ENCODE measurements at places on chromosomes 5 and 9.

DNA sequence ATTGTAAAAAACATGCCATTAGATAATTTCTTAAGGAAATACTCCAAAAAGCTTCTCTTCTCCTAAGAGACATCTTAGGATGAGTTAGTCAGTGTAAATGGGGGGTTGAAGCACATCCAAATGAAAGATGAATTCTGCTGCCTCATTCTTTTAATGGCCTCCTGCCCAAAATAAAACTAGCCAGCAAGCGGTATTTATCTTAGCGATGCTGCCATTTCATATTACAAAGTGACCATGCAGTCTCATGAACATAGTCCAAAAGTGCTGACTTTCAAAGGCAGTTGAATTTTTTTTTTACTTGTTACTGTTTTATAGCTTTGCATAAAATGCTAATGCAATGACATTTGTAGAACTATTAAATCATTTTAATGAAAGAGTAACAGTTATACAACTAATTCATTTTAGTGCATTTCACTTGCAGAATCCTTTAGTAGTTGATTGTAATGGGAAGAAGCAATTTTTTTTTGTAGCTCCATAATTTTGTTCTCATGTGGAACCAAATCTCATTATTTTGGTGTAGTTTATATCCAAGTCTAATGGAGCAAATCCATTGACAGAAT, 151.5 kb downstream of the CAVIN4 start:
- no peak for DNase-seq

GRCh38 chr9:128118472-128118857, 9.1 kb downstream of the PTGES2 start:
- no peak for DNase-seq

- no peak for DNase-seq
These were observed 2.3 kb downstream of the ALAD start for GRCh38 chr9:113398796-113399195.

DNA sequence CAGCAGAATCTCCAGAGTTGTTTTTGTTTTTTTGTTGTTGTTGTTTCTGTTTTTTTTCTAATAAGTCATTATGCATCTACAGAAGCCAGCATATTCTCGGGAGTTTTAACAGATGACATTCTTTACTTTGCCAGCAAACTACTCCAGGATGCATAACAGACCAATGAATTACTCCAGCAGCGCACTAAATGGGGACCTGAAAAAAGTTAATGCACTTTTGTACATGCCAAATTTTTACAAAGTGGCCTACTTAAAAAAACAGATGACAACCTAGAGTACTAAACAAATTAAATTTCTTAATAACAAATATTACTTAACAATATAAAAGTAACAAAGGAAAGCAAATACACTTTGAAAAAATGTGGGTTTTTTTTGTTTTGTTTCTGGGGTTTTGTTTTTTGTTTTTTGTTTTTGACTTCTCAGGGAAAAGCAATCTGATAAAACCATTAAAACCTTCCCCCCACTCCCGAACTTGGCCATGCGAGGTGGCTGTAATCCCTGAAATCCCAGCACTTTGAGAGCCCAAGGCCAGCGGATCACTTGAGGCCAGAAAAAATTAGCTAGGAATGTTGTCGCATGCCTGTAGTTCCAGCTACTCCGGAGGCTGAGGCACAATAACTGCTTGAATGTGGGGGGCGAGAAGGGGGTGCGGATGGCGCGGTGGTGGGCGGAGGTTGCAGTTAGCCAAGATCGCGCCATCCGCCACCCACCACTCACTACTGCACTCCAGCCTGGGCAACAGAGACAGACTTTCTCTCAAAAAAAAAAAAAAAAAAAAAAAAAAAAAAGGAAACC, 352.4 kb downstream of the CETN3 start:
- no peak for DNase-seq

- no peak for DNase-seq
These were observed 62.4 kb upstream of the RETREG1 start for GRCh38 chr5:16679190-16679589.

DNA sequence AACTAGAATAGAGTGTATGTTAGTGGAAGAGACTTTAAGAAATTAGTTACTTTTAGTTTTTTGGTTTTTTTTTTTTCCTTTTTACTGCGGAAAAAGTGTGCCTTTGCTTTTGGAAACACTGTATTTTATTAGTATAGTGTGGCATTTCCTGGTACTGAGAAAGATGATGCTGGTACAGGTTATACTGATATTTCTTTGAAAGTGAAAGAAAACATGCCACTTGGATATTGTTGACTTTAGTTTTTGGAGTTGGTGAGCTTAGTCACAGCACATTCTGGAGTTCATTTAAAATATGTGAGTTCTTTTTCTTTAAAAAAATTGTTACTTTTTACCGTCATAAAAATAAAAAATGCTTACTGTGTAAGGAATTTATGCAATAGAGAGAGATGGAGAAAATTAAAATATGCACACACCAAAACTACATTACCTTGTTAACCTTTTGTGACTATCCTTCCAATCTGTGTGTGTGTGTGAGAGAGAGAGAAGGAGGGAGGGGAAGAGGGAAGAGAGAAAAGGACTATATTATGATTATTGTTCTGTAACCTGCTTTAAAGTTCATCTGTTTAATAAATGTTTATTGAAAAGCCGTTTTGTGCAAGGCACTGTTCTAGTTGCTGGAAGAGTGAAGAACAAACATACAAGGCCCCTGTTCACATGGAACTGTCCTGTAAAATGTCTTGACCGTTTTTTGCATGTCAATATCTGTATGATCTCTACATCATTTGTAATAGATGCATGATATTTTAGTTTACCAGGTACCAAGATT, 1.9 kb downstream of the UGCG start:
- no peak for DNase-seq

- DNase-seq = no peak
These were observed 30.9 kb downstream of the CEMIP2 start for GRCh38 chr9:71737455-71737854.

GRCh38 chr5:88979726-88980125, 96.7 kb upstream of the MEF2C start:
- DNase-seq = no peak

GRCh38 chr5:9265441-9266287, 280.2 kb downstream of the SEMA5A start:
- DNase-seq = no peak

DNA sequence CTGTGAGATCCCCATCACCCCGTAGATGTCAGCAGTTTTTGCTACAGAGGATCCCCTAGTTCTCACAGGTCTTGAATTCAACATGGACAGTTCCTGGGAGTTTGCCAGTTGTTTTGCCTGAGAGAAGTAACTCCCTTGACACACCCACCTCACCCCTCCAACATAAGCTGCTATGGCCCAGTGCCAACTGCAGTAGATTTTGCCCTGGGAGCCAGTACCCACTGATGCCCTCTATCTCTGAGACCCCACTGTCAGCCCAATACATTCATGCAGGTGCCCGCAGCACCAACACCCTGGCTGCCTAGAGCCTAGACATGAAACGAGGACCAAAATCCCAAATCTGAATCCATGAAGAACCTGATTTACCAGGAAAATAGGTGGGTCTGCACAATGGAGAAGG, 583.9 kb upstream of the CTNND2 start:
- no peak for DNase-seq

DNA sequence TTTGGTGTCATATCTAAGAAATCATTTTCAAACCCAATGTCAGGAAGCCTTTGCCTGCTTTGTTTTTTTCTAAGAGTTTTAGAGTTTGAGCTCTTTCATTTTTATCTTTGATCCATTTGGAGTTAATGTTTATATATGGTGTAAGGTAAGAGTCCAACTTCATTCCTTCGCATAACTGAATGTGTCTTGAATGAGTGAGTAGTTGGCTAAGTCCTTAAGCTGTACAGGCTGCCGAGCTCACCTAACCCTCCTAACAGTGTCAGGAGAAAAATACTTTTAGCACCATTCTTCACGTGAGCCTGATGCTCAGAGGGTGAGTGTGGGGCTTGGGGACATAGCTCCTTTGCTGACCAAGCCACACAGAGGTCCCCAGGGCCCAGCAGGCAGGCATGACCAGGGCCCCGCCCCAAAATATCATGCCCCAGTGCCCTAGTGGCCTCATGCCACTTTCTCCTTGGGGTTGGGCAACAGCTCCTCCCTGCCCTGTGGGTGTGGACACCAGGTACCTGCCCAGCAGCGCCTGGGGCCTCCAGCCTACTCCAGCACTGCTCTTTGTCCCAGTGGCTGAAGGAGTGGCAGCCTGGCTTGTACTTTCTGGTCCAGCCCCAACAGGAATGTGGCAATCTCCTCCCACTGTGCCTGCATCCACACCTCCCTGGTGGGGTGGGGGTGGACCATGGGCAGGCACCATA, 17.2 kb downstream of the PPARGC1B start:
- DNase-seq = no peak

GRCh38 chr9:88537761-88538091, 2.7 kb downstream of the NXNL2 start:
- DNase-seq = no peak

GRCh38 chr5:140336388-140336787, 10.0 kb downstream of the HBEGF start:
- DNase-seq = no peak

- DNase-seq = no peak
These were observed 256.7 kb upstream of the CD180 start for GRCh38 chr5:67453111-67453905.

DNA sequence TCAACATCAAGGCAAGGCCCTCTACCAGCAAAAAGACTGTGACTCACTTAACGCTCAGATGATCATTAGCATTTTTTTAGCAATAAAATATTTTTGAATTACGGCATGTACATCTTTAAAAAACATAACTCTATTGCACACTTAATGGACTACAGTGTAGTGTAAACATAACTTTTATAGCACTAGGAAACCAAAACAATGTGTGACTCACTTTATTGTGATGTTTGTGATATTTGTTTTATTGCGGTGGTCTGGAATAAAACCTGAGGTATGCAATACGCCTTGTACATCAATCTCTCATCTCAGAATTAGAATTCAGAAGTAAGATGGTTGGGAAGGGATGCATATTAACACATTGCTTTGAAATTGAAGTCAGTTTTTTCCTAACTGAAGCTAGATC, 106.9 kb upstream of the PTCH1 start:
- DNase-seq = no peak

GRCh38 chr5:113354055-113354454, 80.7 kb downstream of the TSSK1B start:
- DNase-seq = no peak

GRCh38 chr5:179120421-179120861, 60.3 kb downstream of the ZNF354C start:
- no peak for DNase-seq

- DNase-seq = no peak
These were observed 678.1 kb upstream of the ZNF608 start for GRCh38 chr5:125424402-125425141.

DNA sequence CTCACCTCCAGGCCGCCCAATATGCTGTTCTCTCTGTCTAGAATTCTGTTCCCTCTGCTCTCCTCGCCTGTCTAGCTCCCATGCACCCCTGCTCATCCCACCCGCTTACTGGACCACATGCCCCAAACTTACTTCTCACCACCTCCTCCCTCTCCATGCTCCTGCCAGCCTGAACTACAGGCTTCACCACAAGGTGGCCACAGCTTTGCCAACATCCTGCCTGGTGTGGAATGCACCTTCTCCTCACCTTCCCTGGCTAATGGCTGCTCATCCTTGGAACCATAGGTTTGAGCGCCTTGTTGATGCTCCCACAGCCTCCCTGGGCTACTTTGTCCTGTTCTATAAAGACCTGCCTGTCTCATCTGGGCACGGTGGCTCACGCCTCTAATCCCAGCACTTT, 9.6 kb downstream of the LAMC3 start:
- no peak for DNase-seq

GRCh38 chr5:174198541-174198940, 153.0 kb downstream of the NSG2 start:
- no peak for DNase-seq

DNA sequence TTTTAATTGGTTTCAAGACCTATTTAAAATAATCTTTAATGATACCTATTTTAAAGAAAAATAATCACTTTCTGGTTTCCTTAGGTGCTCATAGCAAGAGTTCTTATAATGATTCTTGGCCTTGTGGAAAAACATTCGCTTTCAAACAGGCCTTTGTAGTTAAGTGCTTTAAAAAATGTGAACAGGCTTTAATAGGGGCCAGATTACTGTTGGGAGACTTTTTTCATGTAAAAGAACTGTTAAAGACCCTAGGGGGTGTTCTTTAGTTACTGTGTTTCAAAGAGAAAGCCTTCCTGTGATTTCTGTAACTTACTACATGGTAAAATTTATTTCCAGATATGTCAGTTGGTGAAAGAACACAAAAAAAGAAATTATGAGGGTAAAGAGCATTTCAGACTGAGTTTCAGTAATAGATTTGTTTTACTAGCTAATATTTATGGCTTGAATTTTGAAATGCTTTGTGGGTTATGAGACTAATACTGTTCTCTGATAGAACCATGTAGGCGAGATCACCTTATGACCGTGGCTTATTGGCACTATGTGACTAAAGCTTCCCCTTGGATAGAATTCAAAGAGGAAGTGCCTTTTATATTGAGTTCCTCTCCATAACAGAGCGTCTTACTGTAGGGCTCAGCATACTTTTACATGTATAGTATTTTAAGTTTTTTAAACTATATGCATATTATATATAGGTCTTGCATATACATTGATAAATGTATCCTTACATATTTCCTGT, 70.7 kb downstream of the CSNK1G3 start:
- no peak for DNase-seq

- DNase-seq = no peak
These were observed 73.8 kb downstream of the AMBP start for GRCh38 chr9:114004221-114004716.

DNA sequence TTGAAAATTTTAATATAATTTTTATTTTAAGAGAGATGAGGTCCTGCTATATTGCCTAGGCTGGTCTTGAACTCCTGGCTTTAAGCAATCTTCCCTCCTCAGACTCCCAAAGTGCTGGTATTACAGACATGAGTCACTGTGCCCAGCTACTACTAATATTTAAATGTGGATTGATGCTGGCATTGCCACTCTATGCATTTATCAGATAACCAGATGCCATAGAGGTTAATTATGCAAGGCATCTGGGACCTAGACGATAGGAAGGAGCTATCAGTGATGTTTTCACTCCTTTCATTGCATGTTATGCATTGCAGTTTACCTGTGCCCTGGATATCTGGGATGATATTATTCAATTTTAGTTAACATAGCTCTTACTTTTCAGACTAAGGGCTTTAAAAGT, 127.0 kb downstream of the RPS23 start:
- no peak for DNase-seq

- no peak for DNase-seq
These were observed 13.8 kb downstream of the HNRNPK start for GRCh38 chr9:83966209-83966582.

DNA sequence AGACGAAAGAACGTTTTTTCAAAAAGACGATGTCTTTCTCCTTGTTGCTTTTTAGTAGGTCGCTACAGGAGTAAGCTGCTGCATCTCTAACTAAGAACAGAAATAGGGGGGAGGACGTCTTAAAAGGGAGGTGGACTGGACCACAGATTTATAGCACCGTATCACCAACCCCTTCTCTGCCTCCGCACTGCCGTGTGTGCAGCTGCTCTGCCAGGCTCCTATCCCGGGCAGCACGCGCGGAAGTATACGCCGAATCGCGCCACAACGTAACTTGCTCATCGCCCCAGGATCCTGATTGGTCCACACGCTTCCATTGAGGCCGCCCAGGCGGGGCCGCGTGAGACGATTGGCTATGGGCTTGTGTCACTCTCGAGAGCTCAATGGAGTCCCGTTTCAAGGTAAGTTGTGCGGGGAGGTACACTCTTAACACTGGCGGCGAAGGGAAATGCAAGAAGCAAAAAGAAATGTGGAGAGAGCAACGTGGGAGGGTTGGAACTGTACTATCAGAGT, at the start of gene ELAVL2:
ELAVL2 (minus strand) TSS at position 121 of the 510 bp plus-strand sequence. CDS start 64,006 bp downstream, outside the sequence.
- DNase-seq = no peak
